Chondrocyte (in vitro differentiated cells): ENCODE measurements at places on chromosomes 7 and 10. TPM values are rescaled to one million over a fixed set of nuclear protein-coding genes. Genes with fewer than 3 reads are reported as not detected.

DNA sequence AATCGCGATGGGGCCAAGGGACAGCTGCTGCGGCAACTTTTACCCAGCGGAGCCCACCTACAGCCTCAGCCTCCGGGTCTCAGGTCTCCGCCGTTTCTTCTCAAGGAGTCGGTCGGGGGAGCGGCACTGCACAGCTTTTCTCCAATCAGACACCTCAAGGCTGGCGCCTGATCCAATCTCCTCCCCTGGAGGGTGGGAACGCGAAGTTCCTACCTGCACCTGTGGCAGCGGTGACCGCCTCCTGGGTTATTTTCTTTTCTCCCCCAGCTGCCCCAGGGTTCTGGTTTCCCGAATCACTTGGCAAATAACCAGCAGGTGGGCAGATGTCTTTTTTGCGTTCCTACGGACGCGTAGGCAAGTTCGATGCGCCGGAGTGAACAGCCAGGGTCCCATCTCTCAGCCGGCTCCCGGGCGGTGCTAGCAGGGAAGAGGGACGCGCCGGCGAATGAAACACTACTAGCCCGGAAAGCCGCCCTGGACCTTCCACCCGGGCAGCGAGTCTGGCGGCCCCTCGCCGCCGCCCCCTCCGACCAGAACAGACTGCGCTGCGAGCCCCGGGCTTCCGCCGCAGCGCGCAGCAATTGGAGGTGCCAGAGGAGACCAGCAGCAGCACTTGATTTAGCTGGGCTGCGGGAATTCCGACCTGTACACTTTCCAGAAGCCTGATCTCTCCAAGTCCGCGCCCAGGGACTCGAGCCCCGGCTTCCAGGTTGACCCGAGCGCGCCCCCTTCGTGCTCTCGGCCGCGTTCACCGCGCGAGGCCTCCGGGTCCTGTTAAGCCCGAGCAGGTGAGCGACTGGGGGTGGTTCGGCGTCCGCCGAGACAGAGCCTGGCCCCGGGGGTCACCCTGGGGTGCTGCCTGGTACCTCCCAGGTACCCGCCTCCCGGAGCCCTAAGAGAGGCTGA, at the start of gene PRR15:
Gene PRR15, plus strand, starts transcription at position 246 of the 906 bp plus-strand sequence. CDS start 2,495 bp downstream, outside the sequence.
- H3K4me3 ChIP-seq, result peak within 1 kb of the TSS; percentile 74
- H3K36me3 ChIP-seq, result no peaks in the 10 kb centered on the region
- H3K27ac ChIP-seq, result peak within 1 kb of the TSS; percentile 28
- DNase-seq, result no peak
- H3K27me3 ChIP-seq, result peaks cover 3% of the 10 kb centered on the region

DNA sequence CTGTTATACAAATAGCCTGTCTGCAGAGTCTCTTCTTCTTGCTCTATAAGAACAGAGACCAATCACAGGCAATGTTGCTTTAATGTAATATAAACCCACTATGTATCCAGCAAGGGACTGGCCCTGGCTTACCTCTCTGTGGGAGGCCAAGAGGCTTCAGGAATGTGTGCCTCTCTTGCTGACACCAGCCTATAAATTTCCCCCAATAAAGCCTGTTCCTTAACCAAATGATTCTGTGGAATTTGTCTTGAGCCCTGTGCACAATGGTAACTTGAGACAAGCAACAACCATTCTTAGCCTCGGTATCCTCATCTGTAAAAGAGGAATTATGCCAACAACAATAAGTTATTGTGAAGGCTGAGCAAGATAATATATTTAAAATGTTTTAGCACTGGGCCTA, 563.7 kb downstream of the GRM8 start:
- H3K27me3 ChIP-seq, result no peaks in the 10 kb centered on the region
- H3K4me3 ChIP-seq, result no peak overlapping the region
- peaks cover 14% of the 10 kb centered on the region for H3K4me1 ChIP-seq
- H3K27ac ChIP-seq, result no peak overlapping the region

GRCh38 chr10:80684259-80684658, 146.6 kb downstream of the SH2D4B start:
- H3K4me3 ChIP-seq, result no peak overlapping the region
- no peaks in the 10 kb centered on the region for H3K36me3 ChIP-seq
- H3K4me1 ChIP-seq, result no peaks in the 10 kb centered on the region
- no peak overlapping the region for H3K27ac ChIP-seq
- DNase-seq, result no peak

DNA sequence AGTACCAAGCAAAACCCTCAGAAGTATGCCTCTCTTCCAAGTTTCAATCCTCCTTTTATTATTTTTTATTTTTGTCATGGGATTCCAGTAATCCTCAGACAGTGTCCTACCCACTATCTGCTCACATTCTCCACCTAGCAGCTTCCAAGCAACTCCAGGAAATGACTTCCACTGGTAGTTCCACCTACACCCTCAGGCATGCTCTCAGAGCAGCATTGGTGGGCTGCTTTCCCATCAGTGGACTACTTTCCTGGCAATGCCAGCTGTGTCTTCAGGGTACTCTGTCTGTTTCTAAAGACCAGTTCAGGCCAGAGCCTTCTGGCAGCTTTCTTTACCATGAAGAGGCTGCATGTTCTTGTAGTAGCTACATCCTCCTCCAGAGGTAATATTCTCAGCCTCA, 244.0 kb downstream of the HGF start:
- H3K27ac ChIP-seq, result no peak overlapping the region
- H3K4me3 ChIP-seq, result no peak overlapping the region
- peaks cover 4% of the 10 kb centered on the region for H3K4me1 ChIP-seq
- no peaks in the 10 kb centered on the region for H3K36me3 ChIP-seq
- DNase-seq, result no peak

GRCh38 chr7:38929460-38930171, 20.6 kb upstream of the VPS41 start:
- H3K4me3 ChIP-seq, result no peak overlapping the region
- no peak overlapping the region for H3K27ac ChIP-seq
- DNase-seq, result no peak
- H3K27me3 ChIP-seq, result peaks cover 4% of the 10 kb centered on the region
- no peaks in the 10 kb centered on the region for H3K36me3 ChIP-seq

GRCh38 chr10:91313796-91314485, 93.5 kb downstream of the PCGF5 start:
- peaks cover 9% of the 10 kb centered on the region for H3K4me1 ChIP-seq
- H3K36me3 ChIP-seq, result no peaks in the 10 kb centered on the region
- no peaks in the 10 kb centered on the region for H3K27me3 ChIP-seq
- no peak overlapping the region for H3K4me3 ChIP-seq
- no peak overlapping the region for H3K27ac ChIP-seq

- H3K27ac ChIP-seq, result no peak overlapping the region
- H3K36me3 ChIP-seq, result no peaks in the 10 kb centered on the region
- H3K27me3 ChIP-seq, result no peaks in the 10 kb centered on the region
- DNase-seq, result no peak
- no peak overlapping the region for H3K4me3 ChIP-seq
Observed at GRCh38 chr7:78528964-78529363, 730.4 kb downstream of the PHTF2 start.

- H3K27ac ChIP-seq, result no peak overlapping the region
- H3K27me3 ChIP-seq, result no peaks in the 10 kb centered on the region
- DNase-seq, result no peak
- no peaks in the 10 kb centered on the region for H3K4me1 ChIP-seq
- no peak overlapping the region for H3K4me3 ChIP-seq
Observed at GRCh38 chr7:149586646-149587645, 89.3 kb upstream of the ZNF746 start.

- no peak for DNase-seq
- H3K36me3 ChIP-seq, result no peaks in the 10 kb centered on the region
- no peaks in the 10 kb centered on the region for H3K4me1 ChIP-seq
- no peak overlapping the region for H3K27ac ChIP-seq
Observed at GRCh38 chr10:10418387-10418786, 599.3 kb upstream of the CELF2 start.

GRCh38 chr10:16995867-16996529, 133.6 kb downstream of the CUBN start:
- peak overlapping the region; percentile 27 for H3K4me3 ChIP-seq
- DNase-seq, result no peak
- peaks cover 62% of the 10 kb centered on the region for H3K4me1 ChIP-seq
- no peaks in the 10 kb centered on the region for H3K27me3 ChIP-seq
- peak overlapping the region; percentile 91 for H3K27ac ChIP-seq

GRCh38 chr10:121452581-121452980, 145.7 kb downstream of the FGFR2 start:
- no peaks in the 10 kb centered on the region for H3K36me3 ChIP-seq
- no peak for DNase-seq
- no peak overlapping the region for H3K27ac ChIP-seq

DNA sequence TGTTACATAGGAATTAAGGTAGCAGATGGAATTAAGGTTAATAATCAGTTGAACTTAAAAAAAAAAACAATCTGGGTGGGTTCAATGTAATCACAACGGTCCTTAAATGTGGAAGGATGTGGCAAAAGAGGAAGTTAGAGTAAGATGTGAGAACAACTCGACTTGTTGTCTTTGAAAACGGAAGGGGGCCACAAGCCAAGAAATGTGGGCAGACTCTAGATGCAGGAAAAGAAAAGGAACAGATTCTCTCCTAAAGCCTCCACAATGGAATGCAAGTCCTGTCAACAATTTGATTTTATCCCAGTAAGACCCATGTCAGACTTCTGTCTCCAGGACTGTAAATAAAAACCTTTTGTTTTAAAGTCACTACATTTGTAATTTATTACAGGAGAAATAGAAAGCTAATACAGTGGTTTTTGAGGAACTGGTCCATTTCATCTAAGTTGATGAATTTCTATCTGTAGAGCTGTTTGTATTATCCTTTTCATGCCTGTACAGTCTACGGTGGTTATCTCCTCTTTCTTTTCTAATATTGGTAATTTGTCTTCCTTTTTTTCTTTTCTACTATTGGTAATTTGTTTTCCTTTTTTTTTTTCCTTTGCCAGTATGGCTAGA, 8.6 kb downstream of the MCMBP start:
- no peak overlapping the region for H3K27ac ChIP-seq
- H3K4me3 ChIP-seq, result no peak overlapping the region
- H3K4me1 ChIP-seq, result peaks cover 23% of the 10 kb centered on the region
- no peak for DNase-seq
- H3K27me3 ChIP-seq, result no peaks in the 10 kb centered on the region
- H3K36me3 ChIP-seq, result peaks cover 6% of the 10 kb centered on the region

GRCh38 chr7:882336-883035, 6.1 kb downstream of the GET4 start:
- H3K4me1 ChIP-seq, result peaks cover 31% of the 10 kb centered on the region
- no peak overlapping the region for H3K4me3 ChIP-seq
- H3K27ac ChIP-seq, result no peak overlapping the region
- peak; percentile 47 for DNase-seq

GRCh38 chr7:72413886-72414285, 1.7 kb upstream of the CALN1 start:
- no peak overlapping the region for H3K27ac ChIP-seq
- no peaks in the 10 kb centered on the region for H3K4me1 ChIP-seq
- H3K27me3 ChIP-seq, result peaks cover 3% of the 10 kb centered on the region
- no peak for DNase-seq
- no peaks in the 10 kb centered on the region for H3K36me3 ChIP-seq
- no peak overlapping the region for H3K4me3 ChIP-seq

GRCh38 chr7:48087349-48087748, 1.7 kb upstream of the UPP1 start:
- DNase-seq, result no peak
- H3K27ac ChIP-seq, result peak overlapping the region; percentile 98
- H3K27me3 ChIP-seq, result no peaks in the 10 kb centered on the region

DNA sequence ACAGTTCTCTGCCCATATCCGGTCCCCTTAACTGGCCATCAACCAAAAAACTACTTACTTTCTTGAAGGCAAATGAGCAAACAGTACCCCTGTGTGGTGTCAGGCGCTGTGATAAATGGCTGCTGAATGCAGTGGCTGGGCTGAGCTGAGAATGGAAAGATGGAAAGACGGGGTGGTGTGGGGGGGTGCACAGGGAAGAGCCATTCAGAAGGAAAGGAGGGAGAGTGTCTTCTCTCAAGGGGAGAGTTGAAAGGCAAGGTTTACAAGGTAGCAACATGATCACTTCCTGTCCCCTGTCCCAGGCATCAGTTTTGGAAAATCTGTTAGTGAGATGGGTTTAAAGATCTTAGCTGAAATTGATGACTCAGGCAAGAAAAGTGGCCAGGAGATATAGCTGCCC, 22.5 kb downstream of the EMX2 start:
- no peaks in the 10 kb centered on the region for H3K36me3 ChIP-seq
- DNase-seq, result no peak
- H3K27ac ChIP-seq, result no peak overlapping the region
- H3K4me1 ChIP-seq, result no peaks in the 10 kb centered on the region
- peaks cover 37% of the 10 kb centered on the region for H3K27me3 ChIP-seq

DNA sequence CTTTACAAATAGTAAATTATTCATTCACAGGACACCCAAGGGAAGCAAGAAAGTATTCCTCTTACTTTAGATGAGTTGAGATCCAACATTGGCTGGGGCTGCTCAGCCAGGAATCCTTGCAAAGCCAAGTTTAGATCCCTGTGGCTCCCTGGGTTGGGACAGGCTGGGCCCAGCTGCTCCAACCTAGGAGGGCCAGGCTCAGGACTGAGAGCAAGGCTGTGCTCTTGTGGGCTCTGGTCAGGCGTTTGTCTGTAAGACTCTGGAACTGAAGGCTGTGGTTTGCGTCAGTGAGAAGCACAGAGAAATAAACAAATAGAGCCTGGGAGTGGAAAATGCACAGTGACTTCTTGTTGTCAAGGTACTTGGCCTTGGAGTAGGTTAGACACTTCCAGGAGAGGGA, 53.2 kb upstream of the TMEM273 start:
- no peak overlapping the region for H3K4me3 ChIP-seq
- no peak for DNase-seq
- peaks cover 9% of the 10 kb centered on the region for H3K27me3 ChIP-seq

GRCh38 chr7:26437003-26437532, 145.4 kb downstream of the SNX10 start:
- no peak overlapping the region for H3K27ac ChIP-seq
- H3K4me3 ChIP-seq, result no peak overlapping the region
- H3K4me1 ChIP-seq, result no peaks in the 10 kb centered on the region
- peaks cover 9% of the 10 kb centered on the region for H3K27me3 ChIP-seq
- H3K36me3 ChIP-seq, result no peaks in the 10 kb centered on the region
- DNase-seq, result no peak

- H3K27ac ChIP-seq, result no peak overlapping the region
- H3K27me3 ChIP-seq, result no peaks in the 10 kb centered on the region
- H3K4me3 ChIP-seq, result no peak overlapping the region
- H3K4me1 ChIP-seq, result no peaks in the 10 kb centered on the region
- H3K36me3 ChIP-seq, result no peaks in the 10 kb centered on the region
- DNase-seq, result no peak
Observed at GRCh38 chr10:130921911-130922440, 389.5 kb downstream of the TCERG1L start.

DNA sequence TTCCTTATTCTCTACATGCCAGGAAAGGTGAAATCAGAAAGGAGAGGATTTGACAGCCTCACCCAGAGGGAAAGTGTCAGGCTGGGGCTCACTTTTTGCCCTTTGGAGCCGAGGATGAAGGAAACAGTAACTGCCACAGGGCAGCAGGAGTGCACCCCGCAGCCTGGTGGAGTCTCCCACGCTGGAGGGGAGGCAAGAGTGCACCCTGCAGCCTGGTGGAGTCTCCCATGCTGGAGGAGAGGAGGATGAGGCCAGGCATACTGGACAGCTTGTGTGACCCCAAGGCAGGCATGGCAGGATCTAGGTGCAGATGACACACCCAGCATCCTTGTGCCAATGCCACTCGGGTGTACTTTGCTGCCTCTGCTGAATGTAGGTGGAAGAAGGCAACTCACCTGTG, 484.0 kb downstream of the DNAJB6 start:
- H3K36me3 ChIP-seq, result no peaks in the 10 kb centered on the region
- no peaks in the 10 kb centered on the region for H3K27me3 ChIP-seq
- H3K4me1 ChIP-seq, result no peaks in the 10 kb centered on the region
- no peak overlapping the region for H3K27ac ChIP-seq

MUC3A gene
- total RNA-seq, result not detected in 3 replicates

SLC39A12 gene
- total RNA-seq, result not detected in 3 replicates

KAZALD1 gene
- total RNA-seq, result 18.9 to 43.4 TPM (median 19.8 TPM) in 3 replicates

GHRHR gene
- total RNA-seq, result not detected in 3 replicates

ADK gene
- total RNA-seq, result 29.6 to 44.8 TPM (median 31.9 TPM) in 3 replicates

CLEC2L gene
- total RNA-seq, result not detected in 3 replicates

ACBD7 gene
- 0.51 to 2.2 TPM (median 1.1 TPM) in 3 replicates for total RNA-seq

NUB1 gene
- total RNA-seq, result 47.3 to 61.7 TPM (median 50.3 TPM) in 3 replicates

ABCB4 gene
- 0.10 to 0.15 TPM in 2 of 3 replicates, not detected in the other for total RNA-seq

ATP6V0A4 gene
- 0.35 to 0.70 TPM (median 0.51 TPM) in 3 replicates for total RNA-seq

VWDE gene
- not detected in 3 replicates for total RNA-seq

GIMAP7 gene
- not detected in 3 replicates for total RNA-seq
